Stimulated activated CD8-positive, alpha-beta memory T cell treated with anti-CD3 and anti-CD28 coated beads, Interleukin-2, amount 100 ng/mL, for 48 hours (primary cell): ENCODE measurements at places on chromosomes 1 and 21.

DNA sequence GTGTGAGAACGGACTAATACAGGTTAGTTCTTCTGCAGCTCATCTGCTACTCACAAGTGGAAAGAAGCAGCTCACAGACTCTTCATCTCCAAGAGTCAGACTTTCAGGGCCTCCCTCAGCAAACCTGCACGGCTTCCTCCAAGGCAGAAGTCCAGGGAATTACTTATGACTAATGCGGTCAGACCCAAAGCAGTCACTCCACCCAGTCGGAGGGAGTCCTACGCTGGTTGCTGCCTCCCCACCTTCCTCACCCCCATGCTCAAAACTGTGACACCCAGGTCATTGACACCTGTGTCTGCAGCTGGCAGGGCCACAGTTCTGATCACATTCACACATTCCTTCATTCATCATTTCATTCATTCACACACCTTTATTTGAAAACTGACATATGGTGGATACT, 38.4 kb upstream of the PRDM2 start:
- no peak for DNase-seq

GRCh38 chr1:25833158-25833557, 13.4 kb downstream of the MTFR1L start:
- no peak for DNase-seq

DNA sequence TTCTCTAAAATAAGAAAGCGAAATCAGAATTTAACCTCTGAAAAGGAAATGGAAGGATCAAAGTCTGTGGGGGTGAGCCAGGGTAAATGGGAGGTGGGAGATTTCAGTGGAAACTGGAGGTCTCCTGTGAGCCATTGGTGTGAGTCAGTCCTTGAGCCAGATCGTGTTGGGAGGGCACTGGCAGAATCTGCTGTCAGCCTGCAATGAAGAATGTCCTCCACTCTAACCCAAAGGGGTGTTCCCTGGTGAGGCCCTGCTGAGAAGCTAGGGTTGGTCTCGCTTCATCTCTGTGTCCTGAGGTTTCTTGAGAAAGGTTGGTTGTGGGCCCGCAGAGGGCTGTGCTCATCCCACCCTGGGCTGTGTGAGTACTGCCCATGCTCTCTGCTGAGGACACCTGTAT, 2.4 kb downstream of the QSOX1 start:
- no peak for DNase-seq

GRCh38 chr1:208180421-208180820, 63.8 kb downstream of the PLXNA2 start:
- no peak for DNase-seq

DNA sequence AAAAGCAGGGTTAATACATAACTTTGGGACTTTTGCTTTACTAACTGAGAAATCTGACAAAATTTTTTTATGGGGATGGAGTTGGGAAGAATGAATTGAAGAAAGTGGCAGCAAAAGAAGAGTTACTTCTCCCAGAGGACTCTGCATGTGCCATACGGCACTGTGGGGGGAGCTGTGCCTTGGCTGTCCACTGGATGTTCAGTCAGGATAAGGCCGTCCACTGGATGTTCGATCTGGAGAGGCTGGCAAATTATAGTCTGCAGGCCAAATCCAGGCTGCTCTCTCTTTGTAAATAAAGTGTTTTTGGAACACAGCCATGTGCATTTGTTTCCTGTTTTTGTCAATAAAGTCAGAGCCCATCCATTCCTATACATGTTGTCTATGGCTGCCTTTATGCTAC, 4.5 kb upstream of the MAP3K7CL start:
- DNase-seq, result no peak

DNA sequence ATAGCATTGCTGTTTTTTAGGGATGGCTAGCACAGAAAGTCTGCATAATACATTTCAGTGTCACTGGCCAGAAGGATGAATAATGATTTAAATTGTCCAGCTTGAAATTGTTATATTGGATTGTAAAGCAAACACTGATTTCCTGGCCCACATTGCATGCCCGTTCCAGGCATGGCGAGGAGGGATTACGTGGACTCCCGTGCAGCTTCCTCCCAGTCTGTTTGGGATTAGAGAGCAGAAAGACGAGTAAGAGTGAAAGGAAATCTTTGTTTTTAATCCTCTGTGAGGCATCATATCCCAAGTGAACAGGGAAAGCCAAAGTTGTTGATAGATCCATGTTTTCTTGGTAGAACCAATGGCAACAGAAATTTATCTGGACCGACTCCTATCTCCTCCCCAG, 8.4 kb downstream of the TRIM58 start:
- no peak for DNase-seq

DNA sequence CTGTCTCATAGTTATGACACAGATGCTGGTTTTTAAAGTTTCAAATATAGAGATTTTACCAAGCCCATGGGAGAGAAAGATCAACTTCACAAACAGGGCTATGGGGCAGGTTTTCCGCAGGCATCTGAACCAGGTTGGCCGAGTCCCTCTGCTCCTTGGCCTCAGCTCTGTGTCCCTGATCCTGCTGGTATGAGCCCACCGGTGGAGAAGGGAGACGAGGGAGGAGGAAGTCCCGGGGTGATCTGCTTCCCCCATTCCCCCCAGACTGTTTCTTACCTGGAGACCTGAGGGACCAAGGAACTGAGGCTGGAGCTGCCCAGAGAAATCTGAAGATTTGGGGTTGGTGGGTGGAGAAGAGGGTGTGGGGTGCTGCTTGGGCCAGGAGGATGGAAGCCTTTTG, 28.9 kb upstream of the BTG2 start:
- no peak for DNase-seq
